PC-9 (cell line): ENCODE measurements at places on chromosomes 3 and 15. TPM values are rescaled to one million over a fixed set of nuclear protein-coding genes. Genes with fewer than 3 reads are reported as not detected.

DNA sequence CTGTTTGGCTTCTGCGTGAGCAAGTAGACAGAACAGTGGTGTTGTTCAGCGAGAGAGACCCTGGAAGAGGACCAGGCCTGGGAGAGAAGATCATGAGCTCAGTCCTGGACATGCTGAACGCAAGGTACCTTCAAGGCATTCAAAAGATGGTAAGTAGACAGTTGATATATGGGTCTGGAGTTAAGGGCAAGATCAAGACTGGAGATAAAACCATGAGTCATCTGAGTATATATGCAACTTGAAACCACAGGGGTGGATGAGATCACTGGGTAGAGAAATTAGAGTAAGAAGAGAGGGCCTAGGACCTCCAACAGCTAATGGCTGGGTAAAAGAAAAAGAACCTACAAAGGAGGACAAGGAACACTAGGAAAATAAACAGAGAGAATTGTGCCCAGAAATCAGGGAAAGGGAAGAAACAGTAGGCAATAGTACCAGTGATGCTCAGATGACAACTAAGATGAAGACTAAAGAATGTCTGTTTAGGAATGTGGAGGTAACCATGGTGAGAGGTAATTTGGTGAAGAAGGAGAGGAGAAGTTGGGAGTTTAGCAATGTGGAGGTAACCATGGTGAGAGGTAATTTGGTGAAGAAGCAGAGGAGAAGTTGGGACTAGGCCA is 343.2 kb upstream of the ADAMTS9 start:
- H3K27ac ChIP-seq: no peak overlapping the region
- H3K4me3 ChIP-seq: no peak overlapping the region
- no peaks in the 10 kb centered on the region for H3K36me3 ChIP-seq
- no peaks in the 10 kb centered on the region for H3K27me3 ChIP-seq
- peaks cover 15% of the 10 kb centered on the region; the same call in 1 of the 2 replicates for H3K4me1 ChIP-seq

GRCh38 chr3:127411083-127411727 is 123.4 kb upstream of the PRR20G start:
- no peak for DNase-seq
- peaks cover 82% of the 10 kb centered on the region for H3K27me3 ChIP-seq
- no peak overlapping the region for H3K27ac ChIP-seq
- H3K36me3 ChIP-seq: no peaks in the 10 kb centered on the region
- H3K4me3 ChIP-seq: no peak overlapping the region

Gene CFAP92
- 4.3 and 4.8 TPM in 2 replicates for total RNA-seq

Gene KBTBD8
- not detected in 2 replicates for total RNA-seq

GRCh38 chr15:80285379-80285778 is 33.4 kb upstream of the CTXND1 start:
- no peak overlapping the region for H3K27ac ChIP-seq
- H3K4me1 ChIP-seq: no peaks in the 10 kb centered on the region
- peaks cover 35% of the 10 kb centered on the region for H3K27me3 ChIP-seq
- DNase-seq: no peak

DNA sequence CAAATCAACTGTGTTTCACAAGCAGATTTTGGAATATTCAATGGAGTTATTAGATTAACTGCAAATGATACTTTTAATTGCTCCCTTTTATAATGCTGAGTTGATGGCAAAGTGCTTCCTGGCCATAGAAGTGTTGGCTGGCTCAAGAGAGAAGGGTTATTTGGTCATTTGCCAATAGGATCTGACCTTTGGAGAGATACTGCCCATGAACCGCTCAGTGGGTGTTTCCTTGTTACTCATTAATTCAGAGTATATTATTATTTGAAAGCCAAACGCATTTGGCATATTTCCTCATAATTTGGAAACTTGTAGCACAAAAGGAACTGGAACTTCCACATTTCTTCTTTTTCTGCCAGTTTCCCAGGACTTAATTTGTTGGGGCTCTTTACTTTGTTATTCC is 234.7 kb downstream of the CDIN1 start:
- H3K4me3 ChIP-seq: no peak overlapping the region
- H3K36me3 ChIP-seq: no peaks in the 10 kb centered on the region
- H3K4me1 ChIP-seq: no peaks in the 10 kb centered on the region
- DNase-seq: no peak
- no peak overlapping the region for H3K27ac ChIP-seq

Gene TEX55
- not detected in 2 replicates for total RNA-seq

DNA sequence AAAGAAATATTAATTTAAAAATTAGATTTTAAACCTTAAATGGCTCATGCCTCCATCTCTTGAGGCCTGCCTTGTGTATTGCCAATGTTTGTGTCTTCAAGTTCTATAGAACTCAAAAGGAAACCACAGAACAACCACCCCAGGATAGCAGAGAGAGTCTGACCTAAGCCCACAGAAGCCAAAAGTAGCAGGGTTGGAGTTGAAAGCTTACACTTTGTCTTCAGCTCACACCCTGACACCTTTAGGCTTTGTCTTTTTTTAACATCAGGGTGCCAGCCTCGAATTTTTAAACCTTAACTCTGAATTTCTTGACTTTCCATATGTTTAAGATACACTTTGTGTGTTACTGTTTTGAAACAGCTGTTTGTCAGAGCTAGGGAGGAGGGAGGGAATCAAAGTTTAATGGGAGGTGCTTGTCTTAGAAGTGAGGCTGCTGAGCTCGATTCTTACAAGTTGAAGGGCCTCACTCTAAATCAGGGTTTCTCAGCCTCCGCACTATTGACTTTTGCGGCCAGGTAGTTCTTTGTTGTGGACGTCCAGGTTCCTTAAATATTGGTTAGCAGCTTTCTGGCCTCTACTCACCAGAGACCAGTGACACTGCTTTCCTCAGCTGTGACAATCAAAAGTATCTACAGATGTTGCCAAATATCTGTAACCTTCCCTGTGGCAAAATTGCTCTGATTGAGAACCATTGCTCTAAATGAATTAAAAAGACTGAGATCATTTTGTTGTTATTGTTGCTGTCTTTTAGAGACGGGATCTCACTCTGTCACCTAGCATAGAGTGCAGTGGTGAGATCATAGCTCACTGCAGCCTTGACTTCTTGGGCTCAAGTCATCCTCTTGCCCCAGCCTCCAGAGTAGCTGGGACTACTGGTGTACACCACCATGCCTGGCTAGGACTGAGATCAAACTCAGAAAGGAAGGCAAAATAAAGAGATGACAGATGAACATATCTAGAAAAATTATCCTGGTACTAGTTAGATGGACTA is 139.2 kb upstream of the EOMES start:
- no peaks in the 10 kb centered on the region for H3K27me3 ChIP-seq
- H3K27ac ChIP-seq: no peak overlapping the region
- no peak overlapping the region for H3K4me3 ChIP-seq
- H3K4me1 ChIP-seq: no peaks in the 10 kb centered on the region; the same call in 1 of the 2 replicates
- DNase-seq: no peak

Gene FAM43A
- total RNA-seq: 8.8 and 12.8 TPM in 2 replicates

GRCh38 chr15:73024168-73024567 is 28.1 kb upstream of the NEO1 start:
- no peak overlapping the region for H3K27ac ChIP-seq
- peaks cover 77% of the 10 kb centered on the region for H3K27me3 ChIP-seq
- no peaks in the 10 kb centered on the region for H3K36me3 ChIP-seq
- no peak overlapping the region for H3K4me3 ChIP-seq
- DNase-seq: no peak

Gene IL16
- 0.50 and 0.65 TPM in 2 replicates for total RNA-seq

Gene MGLL
- total RNA-seq: 28.2 and 30.7 TPM in 2 replicates

Gene UPK1B
- not detected in 2 replicates for total RNA-seq

Gene UROC1
- total RNA-seq: not detected in 2 replicates

DNA sequence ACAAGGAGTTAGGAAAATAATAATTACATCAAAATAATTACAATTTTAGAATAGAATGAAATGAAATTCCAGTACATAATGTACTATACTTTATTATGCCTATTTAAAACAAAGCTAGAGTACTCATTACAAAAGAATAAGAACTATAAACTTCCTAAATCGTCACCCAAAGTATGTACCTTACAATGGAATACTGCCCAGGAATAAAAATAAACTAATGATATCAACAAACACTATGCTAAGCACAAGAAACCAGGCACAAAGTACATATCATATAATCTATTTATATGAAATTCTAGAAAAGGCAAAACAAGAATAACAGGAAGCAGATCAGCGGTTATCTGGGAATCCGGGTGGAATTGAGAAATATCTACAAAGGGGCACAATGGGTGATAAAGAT is 84.7 kb downstream of the MYO9A start:
- H3K4me3 ChIP-seq: no peak overlapping the region
- DNase-seq: no peak

- H3K4me1 ChIP-seq: no peaks in the 10 kb centered on the region
- no peak overlapping the region for H3K27ac ChIP-seq
- H3K27me3 ChIP-seq: peaks cover 9% of the 10 kb centered on the region; the same call in 1 of the 2 replicates
- DNase-seq: no peak
- no peak overlapping the region for H3K4me3 ChIP-seq
Observed at GRCh38 chr3:16411441-16411840, 102.1 kb downstream of the RFTN1 start.

DNA sequence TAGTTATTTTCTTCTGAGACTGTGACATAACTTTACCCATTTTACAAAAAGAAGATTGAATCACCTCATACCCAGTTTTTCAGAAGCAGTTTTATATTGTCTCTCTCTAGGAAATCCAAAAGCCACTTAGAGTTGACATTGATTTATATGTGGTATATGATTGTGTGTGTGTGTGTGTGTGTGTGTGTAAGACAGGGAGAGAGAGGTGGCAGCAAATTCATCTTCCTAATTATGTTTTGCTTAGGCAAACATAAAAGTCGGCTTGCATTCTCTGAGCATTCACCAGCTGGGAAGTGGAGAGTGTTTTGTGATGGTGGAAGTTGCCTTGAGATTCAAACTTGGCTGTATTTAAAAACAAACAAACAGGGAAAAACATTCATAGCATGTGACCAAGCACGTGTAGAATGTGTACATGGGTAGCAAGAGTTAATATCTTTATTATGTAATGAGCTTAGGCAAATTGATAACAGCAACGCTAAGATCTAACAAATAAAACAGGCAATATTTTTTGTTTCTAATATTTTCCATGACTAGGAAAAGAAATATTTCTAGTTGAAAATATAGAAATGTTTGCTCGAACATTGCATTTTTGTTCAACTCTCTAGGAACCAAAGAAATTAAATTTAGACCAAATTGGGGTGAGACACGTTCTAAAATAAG is 64.4 kb upstream of the IGF1R start:
- no peaks in the 10 kb centered on the region for H3K36me3 ChIP-seq
- H3K27me3 ChIP-seq: peaks cover 51% of the 10 kb centered on the region
- no peak overlapping the region for H3K4me3 ChIP-seq
- no peak overlapping the region for H3K27ac ChIP-seq
- DNase-seq: no peak

- DNase-seq: no peak
- H3K27ac ChIP-seq: peak overlapping the region; percentile 85
- peaks cover 18% of the 10 kb centered on the region for H3K36me3 ChIP-seq
Observed at GRCh38 chr15:67175643-67176071, 78.8 kb downstream of the AAGAB start.

DNA sequence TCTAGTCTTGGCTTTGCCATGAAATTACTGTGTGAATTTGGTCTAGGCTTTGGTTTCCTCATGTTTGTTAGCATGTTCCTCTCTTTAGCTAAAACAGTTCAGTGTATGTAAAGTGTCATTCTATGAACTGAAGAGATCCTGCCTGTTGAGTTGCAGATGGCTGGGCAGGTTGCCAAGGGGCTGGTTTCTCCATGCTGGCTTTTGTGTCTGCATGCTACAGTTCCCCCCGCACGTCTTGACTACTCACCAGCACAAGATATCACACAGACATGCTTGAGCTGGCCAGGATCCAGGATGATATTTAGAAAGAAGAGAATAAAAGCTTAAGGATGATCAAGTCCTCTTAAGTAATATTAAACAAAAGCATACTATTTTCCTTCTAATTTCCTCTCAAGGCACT is 90.2 kb downstream of the CERS3 start:
- no peak overlapping the region for H3K27ac ChIP-seq
- H3K27me3 ChIP-seq: peaks cover 18% of the 10 kb centered on the region; the same call in 1 of the 2 replicates
- no peaks in the 10 kb centered on the region for H3K4me1 ChIP-seq

DNA sequence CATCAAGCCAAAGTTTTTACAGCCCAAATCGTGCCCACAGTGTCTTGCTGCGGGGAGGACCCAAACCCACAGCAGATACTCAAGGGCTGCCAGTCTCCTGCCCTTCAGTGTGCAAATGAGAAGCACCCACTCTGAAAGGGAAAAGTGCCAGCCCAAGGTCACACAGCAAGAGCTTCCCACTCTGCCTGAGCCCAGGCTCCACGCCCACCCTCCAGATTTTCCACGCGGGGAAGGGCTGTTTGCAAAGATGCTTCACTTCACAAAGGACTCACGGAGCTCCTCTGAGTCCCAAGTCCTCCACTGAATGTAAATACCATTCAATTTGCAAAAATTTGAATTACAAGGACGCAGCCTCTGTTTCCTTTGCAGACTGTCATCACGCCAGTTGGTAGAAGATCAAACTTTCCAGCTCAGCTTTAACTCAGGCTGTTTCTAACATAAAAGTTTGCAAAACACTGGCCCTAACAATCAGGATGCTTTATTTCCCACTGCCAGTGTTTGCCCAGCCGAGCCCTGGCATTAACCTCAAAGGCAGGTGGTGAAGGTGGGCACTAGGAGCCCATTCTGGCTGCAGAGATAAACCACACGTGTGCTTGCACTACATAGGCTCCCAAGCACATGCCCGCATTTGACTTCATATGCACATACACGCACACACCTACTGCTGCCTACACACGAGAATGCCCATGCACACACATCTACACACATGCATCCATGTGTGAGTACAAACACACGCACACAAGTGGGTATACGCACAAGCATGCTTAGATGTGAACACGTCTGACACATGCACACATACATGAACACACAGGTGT is 7.6 kb downstream of the CACNA2D2 start:
- no peak for DNase-seq
- H3K27me3 ChIP-seq: peaks cover 76% of the 10 kb centered on the region
- H3K4me3 ChIP-seq: no peak overlapping the region
- H3K4me1 ChIP-seq: no peaks in the 10 kb centered on the region

- H3K4me1 ChIP-seq: no peaks in the 10 kb centered on the region
- H3K27me3 ChIP-seq: peaks cover 13% of the 10 kb centered on the region; the same call in 1 of the 2 replicates
- H3K36me3 ChIP-seq: no peaks in the 10 kb centered on the region
- no peak overlapping the region for H3K27ac ChIP-seq
Observed at GRCh38 chr15:81317642-81318017, 6.3 kb downstream of the STARD5 start.

Gene DTX3L
- total RNA-seq: 30.0 and 41.7 TPM in 2 replicates

DNA sequence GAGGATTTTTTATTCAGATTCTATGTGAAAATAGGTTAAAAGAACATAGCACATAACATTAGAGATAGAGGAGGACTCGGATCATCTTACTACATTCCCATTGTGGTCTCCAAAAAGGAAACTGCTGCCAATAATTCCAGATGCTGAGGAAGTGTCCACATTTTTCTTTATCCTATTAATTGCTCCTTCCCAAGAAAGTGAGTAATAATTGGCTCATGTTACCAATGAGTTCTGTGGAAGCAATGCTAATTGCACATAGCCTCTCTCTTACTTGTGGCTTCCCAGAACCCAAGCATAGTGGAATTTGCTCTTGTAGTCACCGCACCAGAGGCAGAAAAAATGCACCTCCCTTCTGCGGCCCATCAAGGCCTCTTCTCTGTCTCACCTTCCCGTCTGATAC is 208.4 kb downstream of the PLOD2 start:
- H3K4me1 ChIP-seq: no peaks in the 10 kb centered on the region
- no peak overlapping the region for H3K4me3 ChIP-seq
- H3K27me3 ChIP-seq: no peaks in the 10 kb centered on the region
- no peaks in the 10 kb centered on the region for H3K36me3 ChIP-seq
- DNase-seq: no peak
- H3K27ac ChIP-seq: no peak overlapping the region
